ENCODE measurements at places on chromosomes 5 and 9.

DNA sequence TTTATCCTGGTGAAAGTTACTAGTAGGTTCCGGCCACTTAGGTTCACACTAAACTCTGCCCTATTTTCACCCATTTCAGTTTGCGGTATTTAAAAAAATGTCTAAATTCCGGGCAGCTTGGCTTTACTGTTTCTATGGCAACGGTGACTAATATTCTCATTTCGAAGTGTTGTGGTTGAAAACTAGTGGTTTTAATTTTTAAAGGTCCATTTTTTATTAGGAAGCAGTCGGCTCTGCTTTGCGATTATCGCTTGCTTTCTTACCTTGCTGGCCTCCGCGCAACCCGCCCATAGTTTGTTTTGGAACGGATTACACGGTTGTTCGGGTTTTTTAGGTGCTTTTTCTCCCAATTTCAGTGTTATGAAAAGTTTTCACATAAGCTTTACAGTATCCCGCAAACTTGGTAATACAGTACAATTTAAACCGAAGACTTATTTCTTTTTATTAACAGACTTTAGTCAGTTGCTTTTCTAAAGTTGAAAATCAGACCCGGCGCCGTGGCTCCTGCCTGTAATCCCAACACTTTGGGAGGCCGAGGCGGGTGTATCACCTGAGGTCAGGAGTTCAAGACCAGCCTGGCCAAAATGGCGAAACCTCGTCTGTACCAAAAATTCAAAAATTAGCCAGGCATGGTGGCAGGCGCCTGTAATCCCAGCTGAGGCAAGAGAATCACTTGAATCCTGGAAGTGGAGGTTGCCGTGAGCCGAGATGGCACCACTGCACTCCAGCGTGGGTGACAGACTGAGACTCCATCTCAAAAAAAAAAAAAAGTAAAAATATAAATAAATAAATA is 1.6 kb downstream of the KDM4C start:
- DNase-seq, result no peak

- no peak for DNase-seq
Observed at GRCh38 chr5:123007182-123007581, 29.3 kb downstream of the PPIC start.

DNA sequence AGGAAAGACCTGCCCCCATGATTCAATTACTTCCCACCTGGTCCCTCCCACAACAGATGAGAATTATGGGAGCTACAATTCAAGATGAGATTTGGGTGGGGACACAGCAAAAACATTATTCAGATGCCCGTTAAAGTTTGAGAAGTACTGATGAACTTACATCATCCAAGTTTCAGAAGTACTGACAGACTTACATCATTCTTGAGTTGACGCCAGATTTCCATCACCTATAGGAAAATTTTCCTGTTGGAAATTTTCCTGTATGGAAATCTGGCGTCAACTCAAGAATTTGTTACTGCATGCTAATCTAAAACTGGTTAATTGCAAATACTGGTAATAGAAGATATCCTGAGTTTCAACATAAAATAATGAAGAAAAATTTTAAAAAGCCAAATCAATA is 975.9 kb downstream of the MAT2B start:
- no peak for DNase-seq

DNA sequence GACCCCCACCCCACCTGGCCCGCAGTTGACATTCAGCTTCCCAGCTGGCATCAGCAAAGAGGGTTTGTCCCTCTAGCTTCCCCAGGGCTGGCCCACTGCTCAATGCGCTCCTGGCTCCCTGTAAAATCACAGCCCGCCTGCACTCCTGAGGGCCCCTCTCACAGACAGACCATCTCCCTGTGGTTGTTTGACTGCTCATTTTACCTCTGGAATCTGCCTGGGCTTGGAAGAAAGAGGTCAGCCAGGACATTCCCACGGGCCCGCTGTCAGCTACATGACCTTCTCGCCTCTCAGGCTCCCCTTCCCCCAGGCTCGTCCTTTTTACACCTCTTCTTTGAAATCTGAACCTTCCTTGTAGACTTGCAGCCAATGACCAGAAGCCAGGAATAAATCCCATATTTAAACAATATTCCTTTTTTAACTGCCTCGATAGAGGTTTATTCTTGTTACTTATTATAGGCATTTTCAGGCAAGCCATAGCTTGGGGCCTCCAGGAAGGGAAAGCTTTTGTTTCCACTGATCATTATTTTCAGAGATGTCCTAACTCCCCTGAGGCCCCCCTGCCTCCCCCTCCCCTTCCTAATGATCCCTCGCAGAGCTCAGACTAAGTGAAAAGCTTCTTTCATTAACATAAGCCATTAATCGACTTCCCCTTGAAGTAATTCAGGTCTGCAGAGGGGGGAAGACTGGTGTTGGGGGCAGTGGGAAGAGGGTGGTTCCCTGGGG is 76.3 kb upstream of the IQGAP2 start:
- no peak for DNase-seq

DNA sequence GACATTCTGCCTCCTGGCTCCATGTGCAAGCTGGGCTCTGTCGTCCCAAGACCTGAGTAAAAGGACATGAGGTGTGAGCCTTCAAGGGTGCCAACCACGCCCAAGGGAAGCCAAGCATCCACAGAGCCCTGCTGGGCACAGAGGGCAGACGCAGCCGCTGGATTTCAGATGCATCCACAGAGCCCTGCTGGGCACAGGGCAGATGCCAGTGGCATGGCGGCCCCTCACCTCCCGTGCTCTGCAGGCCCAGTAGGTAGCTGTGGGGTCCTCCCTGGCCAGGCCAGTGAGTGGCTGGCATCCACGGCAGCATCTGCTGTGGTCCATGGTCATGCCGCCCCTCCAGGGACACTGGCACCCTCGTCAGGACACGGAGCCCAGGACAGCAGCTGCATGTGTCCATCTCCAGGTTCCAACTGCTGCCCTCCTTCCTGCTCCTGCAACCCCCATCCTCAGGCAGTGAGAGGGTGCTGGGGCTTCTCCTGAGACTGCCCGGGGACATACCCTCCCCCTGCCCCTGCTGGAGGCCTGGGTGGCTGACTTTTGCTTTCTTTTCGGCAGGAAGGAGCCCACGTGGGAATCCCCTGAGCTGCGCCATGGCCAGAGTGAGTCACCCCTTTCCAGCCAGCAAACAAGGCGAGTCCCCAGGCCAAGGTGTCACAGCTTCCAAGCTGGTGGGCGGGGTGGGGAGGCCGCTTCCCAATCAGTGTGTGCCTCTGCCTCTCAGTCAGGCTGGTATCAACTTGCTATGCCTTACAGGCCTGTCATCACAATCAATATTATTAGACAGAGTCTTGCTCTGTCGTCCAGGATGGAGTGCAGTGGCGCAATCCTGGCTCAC is 4.0 kb upstream of the TRAF2 start:
- DNase-seq, result peak; percentile 85

DNA sequence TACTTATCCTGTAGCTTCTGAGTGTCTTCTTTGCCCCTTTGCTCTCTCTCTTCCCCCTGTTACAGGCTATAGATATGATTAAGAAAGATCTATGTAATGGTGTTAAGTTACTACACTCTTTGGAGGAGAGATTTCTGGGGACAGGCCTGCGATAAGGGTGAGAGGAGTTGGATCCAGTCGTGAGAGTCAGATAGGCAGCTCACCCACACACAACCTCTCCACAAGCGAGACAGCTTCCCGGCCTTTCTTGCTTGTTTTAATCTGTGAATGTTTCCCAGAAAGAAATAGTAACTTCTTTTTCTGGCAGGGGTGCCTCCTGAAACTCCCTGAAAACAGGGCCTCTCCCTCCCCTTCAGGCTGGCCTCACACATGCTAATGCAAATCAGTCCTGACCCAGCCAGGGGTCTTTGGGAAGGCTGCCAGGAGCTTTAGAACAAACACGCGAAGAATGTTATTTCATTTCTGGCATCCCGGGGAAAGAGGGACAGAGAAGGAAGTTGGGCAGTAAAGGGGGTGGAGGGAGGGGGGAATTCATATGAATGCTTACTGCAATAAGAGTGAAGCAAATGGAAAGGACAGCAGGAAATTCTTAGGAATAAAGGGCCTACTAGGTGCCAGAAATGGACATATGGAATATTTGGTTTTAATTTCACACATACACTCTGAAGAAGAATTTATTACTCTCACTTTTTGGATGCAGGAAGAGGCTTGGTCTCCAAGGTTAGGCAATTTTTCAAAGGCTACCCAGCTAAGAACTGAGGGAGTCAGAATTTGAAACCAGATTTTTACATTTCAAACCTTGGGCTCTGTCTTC is 215.8 kb upstream of the TRIM32 start:
- no peak for DNase-seq

DNA sequence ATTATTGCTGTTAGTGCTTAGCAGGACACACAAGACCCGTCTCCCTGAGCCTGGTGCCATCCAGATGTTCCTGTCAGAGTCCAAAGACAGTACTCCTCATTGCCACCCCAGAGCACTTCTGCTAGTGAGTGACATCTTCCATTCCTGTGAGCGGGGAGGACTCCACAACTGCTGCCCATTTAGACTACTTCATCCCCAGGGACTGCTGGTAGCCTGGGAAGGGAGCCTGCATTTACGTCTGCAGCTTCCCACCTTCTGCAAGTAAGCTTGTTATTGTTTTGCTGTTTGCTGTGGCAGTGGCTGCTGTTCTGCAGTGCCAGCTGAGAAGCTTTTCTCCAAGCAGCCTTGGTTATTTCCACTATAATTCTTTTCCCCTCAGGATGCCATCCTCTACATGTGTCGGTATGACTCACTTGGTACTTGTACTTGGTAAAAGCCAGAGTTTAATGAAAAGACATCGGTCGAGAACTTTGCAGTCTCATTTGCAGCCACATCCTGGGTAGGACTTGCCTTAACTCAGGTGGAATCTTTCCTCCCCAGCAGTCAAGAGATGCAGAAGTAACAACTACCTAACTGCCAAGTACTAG is 10.6 kb upstream of the MAP1B start:
- DNase-seq, result no peak

DNA sequence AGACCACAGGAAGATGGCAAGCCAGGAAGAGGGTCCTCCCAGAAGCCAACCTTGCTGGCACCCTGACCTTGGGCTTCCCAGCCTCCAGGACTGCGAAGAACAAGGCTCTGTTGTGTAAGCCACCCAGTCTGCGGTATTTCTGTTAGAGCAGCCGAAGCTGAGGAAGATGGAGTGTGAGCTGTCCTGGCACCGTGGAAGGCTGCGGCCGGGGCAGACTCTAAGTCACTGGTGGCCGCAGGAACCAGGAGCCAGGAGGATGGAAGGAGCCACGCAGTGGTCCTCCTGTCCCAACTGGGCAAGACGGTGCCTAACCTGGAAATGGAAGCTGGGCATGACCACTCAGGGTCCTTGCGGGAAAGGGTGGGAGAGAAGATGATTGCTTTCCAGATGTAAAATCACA is 89.1 kb downstream of the ZNF354C start:
- DNase-seq, result no peak

- DNase-seq, result no peak
Observed at GRCh38 chr9:76893395-76893932, 12.4 kb downstream of the PRUNE2 start.

- no peak for DNase-seq
Observed at GRCh38 chr9:76761448-76761847, 2.8 kb upstream of the PCA3 start.

DNA sequence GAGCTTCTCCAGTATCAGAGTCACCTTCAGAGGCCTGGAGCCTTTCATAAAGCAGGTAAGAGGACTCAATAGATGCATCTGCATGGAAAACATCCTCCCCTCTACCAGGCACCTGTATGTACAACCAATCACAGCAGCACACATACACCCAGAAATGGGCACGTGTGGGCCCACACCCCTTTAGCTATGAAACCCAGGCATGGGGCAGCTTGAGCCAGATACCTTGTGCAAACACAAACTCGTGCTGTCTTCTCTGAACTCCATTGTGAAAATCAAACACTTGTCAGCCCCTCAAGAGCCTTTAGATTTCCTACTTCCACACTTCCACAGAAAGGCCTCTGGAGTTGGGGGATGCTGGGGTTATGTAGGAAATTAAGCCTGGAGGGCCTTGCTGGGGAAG is 1.1 kb upstream of the CSF2 start:
- no peak for DNase-seq

- DNase-seq, result no peak
Observed at GRCh38 chr9:21082671-21083070, 4.9 kb upstream of the IFNB1 start.
